NCI-H524 (cell line): ENCODE measurements at places on chromosomes 12 and 14.

- no peak for DNase-seq
Observed at GRCh38 chr14:65422088-65422834, 9.7 kb downstream of the FUT8 start.

GRCh38 chr14:89427426-89428172, 10.6 kb upstream of the FOXN3 start:
- no peak for DNase-seq

- no peak for DNase-seq
Observed at GRCh38 chr14:51455041-51455835, 196.5 kb upstream of the FRMD6 start.

DNA sequence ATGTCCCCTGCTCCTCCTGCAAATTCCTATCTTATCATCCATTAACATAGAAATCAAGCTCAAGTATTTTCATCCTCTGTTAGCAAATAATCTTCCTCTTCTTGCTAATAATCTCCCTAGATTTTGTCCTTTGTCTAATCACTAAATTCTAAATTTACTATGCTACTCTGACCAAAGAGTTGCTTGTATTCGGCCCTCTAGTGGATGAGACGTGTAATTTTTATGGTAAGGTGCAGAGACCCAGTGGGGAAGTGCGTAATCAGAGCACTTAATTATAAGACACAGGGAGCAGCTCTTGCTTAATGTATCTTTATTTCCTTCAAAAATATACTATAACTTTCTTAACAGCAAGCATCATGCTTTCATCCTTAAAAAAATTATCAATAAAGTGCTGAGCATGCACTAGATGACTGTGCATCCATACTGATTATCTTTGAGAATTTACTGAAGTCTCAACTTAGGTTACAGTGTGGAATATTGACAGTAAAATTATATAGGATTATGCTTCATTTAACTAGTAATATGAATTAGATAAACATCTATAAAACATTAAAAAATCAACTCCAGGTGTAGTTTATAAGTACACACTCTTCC, 212.6 kb downstream of the SLC16A7 start:
- peak; percentile 2 for DNase-seq

DNA sequence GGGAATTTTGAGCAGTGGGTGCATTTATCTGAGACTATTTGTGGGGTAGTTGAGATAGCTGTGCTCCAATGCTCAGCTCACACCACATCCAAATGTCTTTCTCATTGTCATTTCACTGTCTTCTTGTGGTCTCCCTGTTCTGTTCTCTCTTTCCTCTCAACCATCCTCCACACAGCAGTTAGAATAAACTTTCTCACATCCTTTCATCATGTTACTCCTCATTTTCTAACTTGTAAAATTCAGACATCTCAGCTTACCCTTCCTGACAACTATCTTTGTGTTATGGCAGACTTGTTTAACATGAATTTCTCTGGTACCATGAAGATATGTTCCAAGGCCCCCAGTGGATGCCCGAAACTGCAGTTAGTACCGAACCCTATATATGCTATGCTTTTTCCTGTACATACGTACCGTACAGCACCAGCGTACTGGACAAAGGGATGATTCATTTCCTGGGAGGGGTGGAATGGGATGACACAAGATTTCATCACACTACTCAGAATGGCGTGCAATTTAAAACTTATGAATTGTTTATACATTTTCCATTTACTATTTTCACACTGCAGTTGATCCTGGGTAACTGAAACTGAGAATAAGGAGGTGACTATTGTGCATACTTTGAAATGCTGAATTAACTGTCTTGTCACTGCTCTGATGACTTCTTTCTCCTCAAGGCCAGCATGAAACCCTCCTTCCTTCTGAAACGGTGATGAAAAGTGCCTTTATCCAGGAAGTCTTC, 177.1 kb upstream of the SLC38A2 start:
- no peak for DNase-seq

- DNase-seq, result no peak
Observed at GRCh38 chr12:31440586-31440985, 114.6 kb upstream of the SINHCAF start.

GRCh38 chr12:57455374-57456144, 452 bp downstream of the INHBE start:
- DNase-seq, result peak; percentile 95

GRCh38 chr14:100071545-100071944, 6.3 kb downstream of the EVL start:
- no peak for DNase-seq

DNA sequence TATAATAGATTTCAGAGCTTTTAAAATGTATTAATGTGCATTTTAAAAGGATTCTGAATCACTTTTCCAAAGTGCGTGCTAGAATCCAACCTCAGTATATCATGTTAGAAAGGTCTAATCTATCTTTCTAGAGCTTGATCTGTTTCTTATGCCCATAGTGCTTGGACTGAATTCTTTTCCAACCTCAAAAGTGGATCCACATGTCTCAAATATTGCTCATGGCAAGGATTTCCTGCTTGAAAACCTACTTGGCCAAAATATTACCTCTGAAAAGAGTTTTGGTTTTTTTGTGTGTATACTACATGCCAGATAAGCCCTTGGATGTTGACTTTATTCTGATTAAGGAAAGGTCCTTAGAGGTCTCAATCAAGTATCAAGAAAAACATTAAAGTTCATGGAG, 16.9 kb upstream of the SLC6A15 start:
- no peak for DNase-seq

DNA sequence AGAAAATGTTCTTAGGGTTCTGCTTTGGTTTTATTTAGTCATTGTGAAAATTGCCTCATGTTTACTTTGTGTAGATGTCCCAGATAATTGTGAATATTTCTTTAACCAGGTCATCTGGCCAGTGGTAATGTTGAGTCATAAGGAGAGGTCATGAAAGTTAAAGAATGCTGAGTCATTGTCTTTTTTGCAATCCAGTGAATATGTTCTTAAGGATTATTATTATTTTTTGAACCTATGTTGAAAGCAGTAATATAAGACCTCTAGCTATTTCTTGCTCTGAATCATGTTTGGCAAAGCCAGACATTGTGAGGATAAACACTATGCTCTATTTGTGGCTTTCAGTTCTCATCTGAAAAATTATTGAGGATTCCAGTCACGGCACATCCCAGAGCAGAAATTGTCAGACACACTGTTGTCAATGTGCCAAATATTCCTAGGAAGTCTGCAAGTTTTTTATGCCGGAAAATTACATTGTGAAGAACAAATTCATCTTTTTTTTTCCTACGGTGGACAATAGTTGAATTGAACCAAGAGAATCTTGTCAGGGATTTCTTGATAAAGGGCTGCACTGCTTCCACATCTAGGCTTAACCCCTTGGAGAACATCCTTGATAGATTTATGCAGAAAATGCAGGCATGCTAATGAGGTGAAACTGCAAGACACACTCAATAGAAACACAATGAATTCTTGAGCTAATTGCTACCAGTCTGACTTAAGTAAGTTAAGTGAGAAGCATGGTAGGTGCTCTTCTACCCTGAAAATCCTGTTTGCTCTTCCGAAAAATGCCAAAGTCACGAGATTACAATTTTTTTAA, 369.6 kb downstream of the ATP23 start:
- DNase-seq, result no peak

DNA sequence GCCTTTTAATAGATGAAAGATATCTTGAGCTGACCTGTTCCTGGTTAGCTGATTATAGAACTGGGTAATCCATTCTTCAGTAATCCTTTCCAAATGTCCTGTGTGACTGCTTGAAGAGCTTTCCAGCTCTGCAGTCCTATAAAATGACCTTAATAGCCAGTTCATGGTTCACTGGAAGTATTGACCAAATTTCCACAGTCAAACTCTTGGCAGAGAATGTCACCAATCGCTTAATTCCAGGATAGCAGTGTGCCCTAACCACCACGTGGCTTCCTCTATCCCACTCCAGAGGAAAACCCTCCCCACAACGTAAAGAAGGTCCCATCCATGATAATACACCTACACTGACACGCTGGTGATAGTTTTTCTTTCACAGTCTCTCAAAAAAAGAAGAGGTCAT, 17.4 kb downstream of the PRKAB1 start:
- no peak for DNase-seq

- DNase-seq, result no peak
Observed at GRCh38 chr14:68492381-68493151, 300.3 kb downstream of the ZFP36L1 start.

DNA sequence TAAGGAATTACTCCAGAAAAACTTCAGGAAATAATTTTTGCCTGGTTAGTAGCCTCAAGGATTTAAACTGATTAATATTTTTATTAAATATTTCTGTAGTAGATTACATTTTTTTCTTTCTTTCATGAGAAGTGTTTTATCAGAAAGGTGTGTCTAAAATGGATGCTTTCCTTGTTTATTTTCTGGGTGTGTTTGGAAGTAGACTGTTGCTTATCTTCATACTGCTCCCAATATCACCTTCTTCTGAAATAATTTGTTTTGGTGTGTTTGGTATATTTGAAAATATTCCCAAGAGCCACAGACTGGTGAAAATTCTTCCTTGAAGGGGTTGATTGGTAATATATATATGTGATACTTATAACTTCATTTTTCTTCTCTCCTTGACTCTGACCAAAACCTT, 10.1 kb upstream of the REP15 start:
- no peak for DNase-seq

GRCh38 chr12:62805517-62805916, 129.4 kb downstream of the PPM1H start:
- DNase-seq, result no peak

GRCh38 chr14:39568809-39569538, 136.7 kb upstream of the FBXO33 start:
- DNase-seq, result no peak

- no peak for DNase-seq
Observed at GRCh38 chr12:65537978-65538377, 259.5 kb downstream of the MSRB3 start.

DNA sequence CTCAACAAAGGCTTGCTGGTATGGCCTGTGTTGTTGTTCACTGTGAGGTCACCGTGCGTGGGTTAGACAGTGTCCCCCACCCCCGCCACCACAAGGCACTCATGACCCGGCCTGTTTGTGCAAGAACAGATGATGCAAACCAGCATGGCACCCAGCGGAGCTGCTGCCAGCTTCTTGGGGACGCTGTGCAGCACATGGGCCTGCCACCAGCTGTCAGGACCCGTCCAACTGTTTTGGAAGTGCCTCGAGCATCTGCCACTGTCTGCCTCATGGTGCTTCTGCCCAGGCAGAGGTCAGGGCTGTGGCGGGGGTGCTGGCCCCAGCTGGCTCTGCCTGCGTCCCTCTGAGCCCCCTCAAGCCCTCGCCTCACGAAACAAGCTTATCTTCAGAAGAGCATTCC, 1.5 kb downstream of the ASB2 start:
- DNase-seq, result peak; percentile 99

DNA sequence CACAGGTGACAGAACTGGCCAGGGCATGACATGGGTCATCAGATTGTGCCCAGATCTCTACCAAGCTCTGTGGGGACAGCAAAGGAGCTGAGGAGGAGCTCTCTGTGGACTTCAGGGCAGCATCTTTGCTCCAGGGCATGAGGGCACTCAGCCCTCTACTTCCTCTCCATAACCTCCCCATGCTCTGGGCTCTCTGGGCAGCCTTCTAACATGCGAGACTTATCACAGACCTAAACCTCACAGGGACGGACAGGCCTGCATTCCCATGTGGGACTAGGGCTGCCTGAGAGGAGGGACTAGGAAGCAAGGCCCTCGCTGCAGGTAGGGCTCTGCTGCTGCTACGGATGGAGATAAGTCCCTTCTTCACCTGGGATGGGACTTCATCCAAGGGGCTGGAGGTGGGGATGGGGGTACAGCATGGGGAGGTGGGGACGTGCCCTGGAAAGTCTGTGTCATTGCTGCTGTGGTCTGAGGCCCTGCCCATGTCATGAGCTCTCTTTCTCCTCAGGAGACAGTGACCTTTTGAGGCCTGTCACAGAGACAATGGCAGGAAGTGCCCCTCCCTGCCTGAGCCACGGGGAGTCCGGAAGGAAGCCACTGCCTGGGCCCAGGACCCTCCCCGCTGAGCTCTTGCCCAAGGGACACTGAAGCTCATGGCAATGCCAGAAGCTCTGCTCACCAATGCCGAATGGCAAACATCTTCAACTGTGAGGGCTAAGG, 44.1 kb downstream of the PITPNM2 start:
- DNase-seq, result no peak

- no peak for DNase-seq
Observed at GRCh38 chr14:21537090-21537424, 10.9 kb upstream of the SALL2 start.

- DNase-seq, result no peak
Observed at GRCh38 chr14:90574188-90575131, 177.6 kb downstream of the CALM1 start.

DNA sequence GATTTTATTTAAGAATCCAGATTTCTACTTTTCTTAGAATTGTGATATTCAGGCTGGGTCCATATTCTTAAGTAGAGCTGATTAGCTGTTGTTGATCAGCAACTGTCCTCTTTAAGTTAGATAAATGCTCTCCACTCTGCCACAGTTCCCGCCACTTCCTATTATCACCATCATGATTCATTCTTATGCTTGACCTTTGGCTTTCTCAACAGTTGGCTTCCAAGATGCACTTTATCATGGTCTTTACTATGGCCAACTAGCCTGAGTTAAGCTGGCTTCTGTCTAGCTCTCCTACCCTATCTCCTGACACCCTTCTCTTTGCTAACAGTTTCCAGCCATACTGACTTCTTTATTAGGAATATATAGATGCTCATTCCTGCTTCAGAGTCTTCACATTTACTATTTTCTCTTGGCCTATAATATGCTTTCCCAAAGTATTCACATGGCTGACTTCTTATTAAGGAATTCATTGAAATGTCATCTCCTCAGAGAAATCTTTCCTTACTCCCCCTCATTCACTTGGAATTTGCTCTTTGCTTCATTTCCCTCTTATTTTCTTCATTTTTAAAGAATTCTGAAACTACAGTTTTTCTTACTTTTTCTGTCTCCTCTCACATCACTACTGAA, 149.0 kb upstream of the IGF1 start:
- DNase-seq, result no peak

DNA sequence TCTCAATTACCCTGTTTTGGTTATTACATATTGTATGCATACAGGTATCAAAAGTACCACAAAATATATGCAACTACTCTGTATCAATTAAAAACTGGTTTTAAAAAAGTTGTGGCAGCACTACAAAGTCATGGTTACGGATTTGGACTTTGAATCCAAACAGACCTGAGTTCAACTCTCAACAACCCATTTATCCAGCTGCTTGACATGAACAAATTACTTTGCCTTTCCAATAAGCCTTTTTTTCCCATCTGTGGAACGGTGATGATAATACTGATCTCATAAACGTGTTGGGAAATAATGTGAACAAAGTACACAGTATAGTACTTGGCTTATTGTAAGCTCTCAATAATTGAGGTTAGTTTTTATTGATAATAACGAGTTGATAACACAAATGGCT, 85.0 kb downstream of the MNAT1 start:
- no peak for DNase-seq

GRCh38 chr12:32435921-32436705, 36.8 kb downstream of the FGD4 start:
- DNase-seq, result no peak

- peak; percentile 58 for DNase-seq
Observed at GRCh38 chr14:54025661-54026060, 69.0 kb upstream of the BMP4 start.

- DNase-seq, result no peak
Observed at GRCh38 chr12:49689237-49689636, 18.0 kb downstream of the FMNL3 start.
